ENCODE measurements at places on chromosomes 12 and 14.
A peak's percentile ranks its signal among the peaks of the same experiment; 100 is the strongest.

- DNase-seq = no peak
Measured at GRCh38 chr12:115473257-115473956, 789.4 kb upstream of the TBX3 start.

DNA sequence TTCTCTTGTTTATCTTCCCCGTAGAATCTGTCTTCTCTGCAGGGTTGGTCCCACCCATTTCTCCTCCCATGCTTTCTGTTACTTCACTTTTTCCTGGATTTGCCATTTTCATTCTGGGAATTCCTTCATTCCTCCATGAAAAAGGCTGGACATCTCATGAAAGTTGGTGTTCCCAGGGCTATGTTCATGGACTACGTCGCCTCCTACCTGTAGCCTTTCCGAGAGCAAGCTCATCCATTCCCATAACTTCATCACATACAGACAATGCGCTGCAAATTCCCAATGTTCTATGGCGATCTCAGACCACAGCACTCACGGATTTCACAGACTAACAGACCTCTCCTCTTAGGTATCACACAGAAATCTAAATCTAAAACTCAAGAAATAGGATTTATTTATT is 217.1 kb downstream of the EXOC5 start:
- no peak for DNase-seq

DNA sequence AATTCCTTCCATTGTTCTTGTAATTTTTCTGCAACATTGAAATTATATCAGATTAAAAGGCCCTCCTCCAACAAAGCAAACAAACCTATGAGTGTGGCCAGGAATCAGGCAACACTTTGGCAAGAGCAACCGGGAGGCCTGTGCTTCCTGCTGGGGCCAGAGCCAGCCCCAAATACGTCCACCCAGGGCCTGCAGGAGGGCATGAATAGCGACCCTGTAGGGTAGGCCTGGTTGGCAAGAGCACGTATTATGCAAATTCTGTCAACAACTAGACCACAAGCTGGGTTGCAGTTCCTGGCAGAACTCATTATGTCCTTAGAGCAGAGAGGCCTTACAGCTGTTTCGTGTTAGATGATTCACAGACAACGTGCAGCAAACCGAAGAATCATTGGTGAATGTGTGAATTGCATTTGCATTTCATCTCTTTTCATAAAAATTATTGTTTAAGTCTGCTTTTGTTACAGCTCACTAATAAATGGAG is 26.9 kb upstream of the LGALS3 start:
- peak; percentile 85 for DNase-seq

DNA sequence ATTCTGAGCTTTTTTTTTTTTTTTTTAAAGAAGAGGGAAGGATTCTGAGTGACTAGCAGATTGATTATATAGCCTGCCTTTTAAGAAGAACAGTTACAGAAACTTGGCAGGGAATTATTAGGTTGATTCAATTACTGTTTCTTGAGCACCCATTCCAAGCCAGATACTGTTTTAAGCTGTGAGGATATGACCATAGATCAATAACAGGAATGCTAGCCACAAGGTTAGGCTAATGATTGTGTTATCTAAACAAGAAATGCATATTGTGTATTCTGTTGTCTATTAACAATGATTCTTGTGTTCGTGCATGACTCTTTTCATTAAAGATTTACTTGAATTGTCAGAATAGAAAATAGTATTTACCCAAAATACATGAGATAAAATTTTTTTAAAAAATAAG is 67.1 kb downstream of the PRORP start:
- DNase-seq = no peak

GRCh38 chr14:95477411-95478269 is 38.8 kb downstream of the SYNE3 start:
- DNase-seq = no peak

DNA sequence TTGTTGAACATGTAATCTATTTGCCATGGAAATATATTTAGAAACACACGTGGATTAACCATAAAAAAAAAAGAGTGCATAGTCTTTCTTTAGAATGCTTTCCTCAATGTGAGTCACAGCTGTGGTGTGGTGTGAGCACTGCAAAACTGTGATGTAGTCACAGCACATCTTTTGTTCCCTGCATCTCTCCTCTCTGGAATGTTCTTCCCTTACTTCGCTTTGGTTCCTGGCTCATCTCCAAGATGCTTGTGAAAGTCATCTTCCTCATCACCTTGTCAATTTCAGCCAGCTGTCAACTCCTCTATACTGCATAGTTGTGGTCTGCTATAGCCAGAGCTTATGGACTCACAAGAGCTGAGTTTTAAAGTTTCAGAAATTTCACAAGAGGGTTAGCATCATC is 60.2 kb downstream of the STAB2 start:
- peak; percentile 66 for DNase-seq

DNA sequence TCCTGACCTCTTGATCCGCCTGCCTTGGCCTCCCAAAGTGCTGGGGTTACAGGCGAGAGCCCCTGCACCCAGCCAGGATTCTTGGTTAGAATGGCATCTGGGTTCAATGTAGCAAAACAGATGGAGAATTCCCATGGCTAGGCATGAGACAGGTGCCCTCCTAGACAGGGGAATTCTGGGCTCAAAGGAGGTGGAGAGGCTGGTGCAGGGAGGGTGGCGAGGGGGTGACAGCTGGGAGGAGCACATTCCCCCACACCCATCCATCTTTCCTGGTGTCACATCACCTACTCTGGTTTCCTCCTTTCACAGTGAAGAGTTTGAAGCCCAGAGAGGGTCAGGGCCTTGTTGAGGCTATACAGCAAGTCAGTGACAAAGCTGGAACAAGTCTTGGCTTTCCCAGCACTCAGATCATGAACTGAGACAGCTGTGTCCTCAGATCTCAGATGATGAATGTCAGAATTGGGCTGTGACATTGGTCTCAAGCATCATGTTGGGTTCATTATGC is 2.8 kb downstream of the SERPINA1 start:
- DNase-seq = no peak

GRCh38 chr12:16600525-16600924 is 5.4 kb downstream of the LMO3 start:
- DNase-seq = no peak

- DNase-seq = peak; percentile 81
Measured at GRCh38 chr14:74425525-74426201, 347 bp downstream of the SYNDIG1L start.

GRCh38 chr12:82781309-82781997 is 94.7 kb downstream of the TMTC2 start:
- DNase-seq = no peak

GRCh38 chr12:113938471-113938870 is 27.7 kb downstream of the RBM19 start:
- no peak for DNase-seq
